ENCODE measurements at places on chromosomes 11 and 22.

GRCh38 chr11:76629116-76629852 is 41.3 kb downstream of the LRRC32 start:
- DNase-seq, result no peak

DNA sequence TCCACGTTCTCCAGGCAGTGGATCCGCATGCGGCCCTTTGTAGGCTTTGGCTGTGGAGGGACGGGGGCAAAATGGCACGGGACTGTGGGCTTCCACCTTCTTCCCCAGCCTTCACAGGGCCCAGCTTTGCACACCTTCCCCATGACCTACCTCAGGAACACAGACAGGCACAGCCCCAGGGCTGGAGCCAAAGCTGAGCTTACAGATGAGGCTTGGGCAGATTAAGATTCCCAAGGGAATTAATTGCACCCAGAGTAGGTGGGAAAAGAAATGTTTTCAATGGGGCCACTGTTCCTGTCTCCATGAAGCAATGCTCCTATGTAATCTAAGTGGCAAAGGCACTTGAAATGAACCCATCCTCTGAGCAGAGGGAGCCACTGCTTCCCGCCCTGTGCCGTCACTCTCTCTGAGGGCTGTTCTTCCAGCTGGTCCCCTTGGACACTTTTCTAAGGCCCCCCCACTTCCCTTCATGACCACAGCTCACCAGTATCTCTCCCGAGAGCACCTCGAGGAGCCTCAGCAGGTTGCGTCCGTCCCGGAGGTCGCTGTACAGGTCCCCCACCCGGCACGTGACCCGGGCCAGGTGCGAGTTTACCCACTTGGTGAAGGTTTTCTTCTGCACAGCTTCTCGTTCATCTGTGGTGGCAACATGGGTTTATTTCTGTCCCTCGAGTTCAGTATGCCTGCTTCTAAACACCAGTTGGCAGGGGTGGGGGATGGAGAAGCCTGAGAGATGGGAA is 13.5 kb downstream of the SPTBN2 start:
- no peak for DNase-seq

DNA sequence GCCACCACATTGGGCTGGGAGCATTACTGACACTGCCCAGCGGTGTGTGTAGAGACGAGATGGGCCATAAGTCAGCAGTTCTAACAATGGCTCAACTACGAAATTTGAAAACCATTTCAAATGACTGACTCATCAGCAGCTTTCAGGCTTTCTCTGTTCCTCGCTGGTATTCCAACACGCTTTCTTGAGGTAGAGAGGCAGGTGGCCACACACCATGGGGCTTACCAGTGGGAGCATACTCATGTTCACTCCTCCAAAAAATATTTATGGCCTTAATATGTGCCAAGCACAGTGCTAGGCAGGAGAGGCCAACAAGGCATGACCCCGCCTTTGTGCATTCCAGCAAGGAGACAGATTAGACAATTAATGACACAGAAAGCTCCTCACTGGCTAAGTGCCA is 20.3 kb downstream of the ARFGAP2 start:
- no peak for DNase-seq

GRCh38 chr11:69905611-69906452 is 86.6 kb upstream of the FGF3 start:
- DNase-seq, result no peak

DNA sequence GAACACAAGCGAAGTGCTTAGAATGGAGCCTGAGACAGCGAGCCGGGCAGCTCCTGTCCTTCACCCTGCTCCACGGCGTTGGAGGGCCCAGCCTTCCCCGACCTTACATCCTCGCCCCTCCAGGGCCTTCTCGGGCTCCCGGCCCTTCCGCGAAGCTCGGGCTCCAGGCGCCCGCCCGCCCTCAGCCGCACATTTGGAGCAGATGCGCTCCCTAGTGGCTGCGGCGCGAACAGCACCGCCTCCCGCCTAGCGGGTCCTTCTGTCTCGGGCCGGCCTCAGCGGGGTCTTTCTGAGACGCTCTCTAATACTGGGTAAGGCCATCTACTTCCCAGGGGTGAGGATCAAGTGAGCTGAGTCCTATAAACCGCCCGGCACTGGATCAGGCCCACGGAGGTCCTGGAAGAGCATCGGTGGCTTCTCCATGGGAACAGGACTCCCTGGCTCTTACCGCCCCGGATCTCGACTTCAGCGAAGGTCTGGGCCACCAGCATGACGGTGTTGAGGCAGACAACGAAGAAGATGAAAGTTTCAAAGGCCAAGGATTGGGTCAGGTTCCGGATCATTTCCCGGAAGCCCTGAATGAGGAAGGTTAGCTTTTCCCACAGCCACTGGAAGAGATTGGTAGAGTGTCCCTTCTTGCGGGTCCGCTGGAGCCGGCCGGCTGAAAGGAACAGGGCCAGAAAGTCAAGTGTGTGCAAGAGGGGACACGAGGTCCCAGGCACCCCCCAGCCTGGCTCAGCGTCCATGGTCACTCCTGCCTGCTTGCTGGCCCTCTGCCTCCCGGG is 3.7 kb downstream of the CATSPER1 start:
- DNase-seq, result no peak

DNA sequence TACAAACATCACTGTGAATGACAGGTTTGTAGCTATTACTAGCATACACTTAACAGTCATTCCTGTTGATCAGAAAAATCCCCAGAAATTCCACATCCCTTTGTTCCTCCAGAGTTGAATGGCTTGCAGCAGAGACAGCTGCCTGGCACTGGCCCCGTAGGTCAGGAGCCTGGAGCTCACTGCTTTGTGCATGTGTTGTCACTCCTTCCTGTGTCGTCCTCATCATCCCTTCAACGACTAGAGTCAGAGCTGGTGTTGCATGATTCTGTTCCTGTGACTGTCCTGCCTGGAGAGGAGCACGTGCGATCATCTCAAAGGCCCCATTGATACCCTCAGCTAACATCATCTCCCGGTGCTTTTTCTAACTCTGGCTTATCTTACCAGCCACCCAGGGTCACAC is 58.3 kb downstream of the LDLRAD3 start:
- no peak for DNase-seq

- DNase-seq, result no peak
Observed at GRCh38 chr11:2515401-2516275, 70.8 kb downstream of the KCNQ1 start.

- no peak for DNase-seq
Observed at GRCh38 chr11:108854346-108854745, 189.5 kb downstream of the DDX10 start.

DNA sequence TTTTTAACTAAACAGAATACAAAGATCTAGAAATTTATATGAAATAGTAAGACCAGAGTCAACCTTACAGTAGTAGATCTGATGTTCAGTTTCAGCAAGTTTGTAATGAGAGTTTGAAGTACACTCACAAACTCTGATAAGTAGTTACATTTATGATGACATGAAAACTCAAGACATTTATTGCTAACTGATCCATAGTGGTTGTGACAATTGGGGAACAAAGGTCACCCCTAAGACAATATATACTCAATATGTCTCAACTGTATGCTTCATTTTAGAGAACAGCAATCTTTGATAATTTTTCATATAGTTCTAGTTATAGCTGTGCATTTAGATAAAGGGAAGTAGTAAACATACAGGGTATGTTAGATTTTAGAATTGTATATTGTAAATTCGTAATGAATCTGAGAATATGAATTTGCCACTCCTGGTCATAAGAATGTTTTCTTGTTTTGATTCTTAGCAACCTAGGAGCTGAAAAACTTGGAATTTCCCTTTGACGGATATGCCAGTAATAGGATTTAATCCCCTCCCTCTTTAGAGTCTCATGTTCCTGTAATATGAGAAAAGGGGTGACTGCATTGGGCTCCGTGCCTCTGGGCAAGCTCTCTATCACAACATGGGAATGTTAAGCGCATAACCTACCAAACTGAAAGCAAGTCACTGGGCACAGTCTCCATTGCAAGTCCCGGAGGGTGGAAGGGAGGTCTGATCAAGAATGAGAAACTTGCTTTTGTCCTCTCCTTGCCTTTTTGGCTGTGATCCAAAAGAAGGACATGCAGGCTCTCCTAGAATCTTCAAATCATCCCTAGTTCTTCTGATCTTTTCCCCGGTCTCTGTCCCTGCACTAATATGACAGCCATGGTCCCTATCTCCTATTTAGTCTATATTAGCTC is 11.4 kb downstream of the OR10D3 start:
- DNase-seq, result no peak

DNA sequence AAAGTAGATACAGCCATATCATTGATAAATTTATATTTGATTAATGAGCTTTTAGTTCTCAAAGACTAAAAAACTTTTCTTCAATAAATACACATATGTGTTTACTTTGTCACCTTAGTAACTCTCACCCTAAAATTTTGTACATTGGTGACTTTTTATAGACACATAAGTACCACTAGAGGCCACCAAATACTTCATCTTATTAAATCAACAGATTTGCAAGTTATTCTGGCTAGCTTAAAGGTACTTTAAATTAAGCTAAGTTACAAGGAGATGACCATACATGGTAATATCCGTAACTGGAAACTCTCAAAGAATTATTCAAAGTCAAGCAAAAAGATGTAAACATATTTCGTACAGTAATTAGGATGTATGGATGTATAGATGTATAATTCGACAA is 112.2 kb downstream of the SBF2 start:
- no peak for DNase-seq

GRCh38 chr22:43296276-43296902 is 46.8 kb downstream of the SCUBE1 start:
- no peak for DNase-seq

- peak; percentile 33 for DNase-seq
Observed at GRCh38 chr11:126601136-126601535, 245.7 kb downstream of the ST3GAL4 start.

DNA sequence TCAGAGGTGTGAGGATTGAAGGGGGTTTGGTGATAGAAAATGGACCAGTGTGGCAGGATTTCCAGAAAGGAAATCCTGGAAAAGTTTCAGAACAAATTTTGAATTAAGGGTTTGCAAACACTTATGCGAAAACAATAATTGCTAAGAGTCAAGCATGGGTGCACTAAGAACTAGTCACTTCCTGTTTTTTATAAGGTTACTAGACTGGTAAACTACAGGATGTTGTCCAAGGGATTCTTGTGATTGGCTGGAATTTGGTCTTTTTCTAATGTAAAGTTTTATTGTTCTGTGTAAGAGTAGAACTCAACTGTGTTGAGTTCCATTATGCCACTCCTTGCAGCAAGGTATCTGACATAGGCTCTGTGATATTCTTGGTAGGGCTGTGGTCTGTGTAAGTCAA is 54.1 kb downstream of the LIF start:
- no peak for DNase-seq

GRCh38 chr22:45817745-45818423 is 146.2 kb downstream of the ATXN10 start:
- no peak for DNase-seq

DNA sequence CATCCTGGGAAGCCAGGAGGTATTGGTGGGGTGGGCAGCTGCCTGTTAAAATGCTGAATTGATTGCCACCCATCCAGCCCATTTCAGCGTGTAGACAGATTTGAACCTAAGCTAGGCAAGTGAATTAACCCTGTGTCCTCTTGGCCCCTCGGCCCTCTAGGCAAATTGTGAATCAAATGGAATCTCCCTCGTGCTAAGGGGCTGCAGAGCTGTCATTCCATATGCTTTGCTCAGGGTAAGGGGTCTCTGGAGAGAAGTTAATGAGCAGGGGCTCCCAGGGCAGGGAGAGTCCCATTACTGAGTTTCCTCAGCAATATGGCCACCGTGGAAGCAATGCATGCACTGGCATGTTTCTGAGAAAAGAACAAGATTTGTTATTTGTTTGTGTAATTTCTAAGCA is 117.7 kb upstream of the RCN1 start:
- DNase-seq, result no peak

GRCh38 chr11:58861533-58861932 is 17.0 kb upstream of the GLYATL2 start:
- DNase-seq, result no peak

DNA sequence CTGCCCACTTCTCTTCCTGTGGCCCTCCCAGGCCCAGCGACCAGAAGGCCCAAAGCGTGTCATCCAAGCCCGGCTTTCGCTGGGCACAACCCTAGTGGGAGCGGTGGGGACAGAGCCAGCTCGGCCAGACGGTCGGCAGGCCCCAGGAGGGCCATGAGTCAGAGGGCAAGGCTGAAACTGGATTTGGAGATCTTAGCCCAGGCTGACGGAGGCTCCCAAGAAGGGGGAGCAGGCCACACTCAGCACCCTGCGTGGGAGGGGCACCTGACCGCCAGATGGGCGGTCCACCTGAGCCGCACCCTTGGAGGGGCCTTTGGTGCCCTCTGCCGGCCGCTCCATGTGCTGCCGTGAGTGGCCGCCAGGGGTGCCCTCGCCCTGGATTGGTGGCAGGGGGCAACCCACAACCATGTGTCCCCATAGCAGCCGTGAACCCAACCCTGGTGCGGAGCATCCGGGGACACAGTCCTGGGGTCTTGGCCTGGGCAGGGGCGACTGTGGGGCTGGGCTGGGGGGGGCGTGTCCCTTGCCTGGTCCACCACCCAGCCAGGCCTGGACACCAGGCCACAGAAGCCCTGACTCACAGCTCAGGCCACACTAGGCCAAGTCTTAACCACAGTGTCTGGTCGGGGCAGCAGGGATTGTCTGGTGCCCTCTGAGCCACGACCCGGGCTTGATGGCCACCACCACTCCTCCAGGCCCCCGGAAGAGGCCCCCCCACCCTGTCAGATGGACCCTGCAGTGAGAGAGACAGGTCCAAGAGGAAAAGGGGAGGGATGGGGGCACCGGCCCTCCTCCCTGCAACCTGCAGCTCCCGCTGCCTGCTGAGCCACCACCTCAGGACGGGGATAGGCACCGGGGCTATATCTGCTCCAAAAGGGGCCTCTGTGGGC is 19.2 kb upstream of the TALDO1 start:
- DNase-seq, result no peak

GRCh38 chr11:60905551-60906113 is 753 bp downstream of the PRPF19 start:
- no peak for DNase-seq
